ENCODE measurements at places on chromosomes 1 and 21.

- no peak for DNase-seq
Measured at GRCh38 chr1:161216945-161217712, 2.0 kb downstream of the FCER1G start.

DNA sequence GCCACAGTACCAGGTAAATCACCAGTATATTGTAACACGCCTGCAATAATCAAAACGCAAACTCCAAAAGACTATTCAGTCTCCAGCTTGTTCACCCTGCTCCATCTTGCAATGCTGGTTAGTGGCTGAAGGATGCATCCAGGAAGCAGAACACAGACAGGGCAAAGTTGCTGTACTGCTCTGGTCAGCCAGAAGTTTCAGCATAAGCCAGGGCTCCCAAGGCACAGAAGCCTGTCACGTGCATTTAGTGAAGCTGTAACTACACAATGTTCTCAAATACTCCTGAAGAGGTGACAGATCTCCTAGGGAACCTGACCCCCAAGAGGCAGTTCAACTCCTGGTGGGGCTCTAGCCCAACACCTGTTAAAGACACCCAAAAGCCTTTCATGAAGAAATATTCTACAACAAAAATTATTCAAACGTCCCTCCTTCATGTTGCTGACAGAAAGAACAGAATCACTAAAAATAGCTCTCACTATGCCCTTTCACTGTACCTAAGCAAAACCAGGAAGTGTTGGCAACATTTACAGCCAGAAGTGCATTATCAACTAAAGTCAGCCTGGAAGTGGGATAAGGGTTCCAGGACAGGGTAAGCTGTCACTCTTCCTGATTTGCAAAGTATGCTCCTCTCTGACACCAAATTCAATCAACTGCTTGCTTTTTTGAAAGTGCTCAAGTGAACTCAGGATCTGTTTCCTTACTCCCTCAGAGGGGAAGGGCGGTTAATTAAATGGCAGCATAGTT is 52.1 kb downstream of the SLC35D1 start:
- no peak for DNase-seq

GRCh38 chr1:203390298-203390697 is 39.4 kb upstream of the FMOD start:
- DNase-seq = no peak

GRCh38 chr1:35691571-35692220 is 27.0 kb downstream of the C1orf216 start:
- DNase-seq = no peak

- no peak for DNase-seq
Measured at GRCh38 chr1:111147948-111148347, 7.9 kb downstream of the CEPT1 start.

GRCh38 chr1:38004284-38005108 is 818 bp downstream of the FHL3 start:
- DNase-seq = no peak
